Activated naive CD8-positive, alpha-beta T cell treated with anti-CD3 and anti-CD28 coated beads, Interleukin-2, amount 10 ng/mL, durations not matched to agents 7 days and 5 days (primary cell): ENCODE measurements at places on chromosomes 5 and 9. TPM values are rescaled to one million over a fixed set of nuclear protein-coding genes. Genes with fewer than 3 reads are reported as not detected.
A peak's percentile ranks its signal among the peaks of the same experiment; 100 is the strongest.

GRCh38 chr5:125558016-125558415, 811.6 kb upstream of the ZNF608 start:
- H3K4me3 ChIP-seq: no peak overlapping the region
- no peaks in the 10 kb centered on the region for H3K27me3 ChIP-seq
- H3K36me3 ChIP-seq: no peaks in the 10 kb centered on the region
- H3K27ac ChIP-seq: no peak overlapping the region

- peaks cover 9% of the 10 kb centered on the region for H3K36me3 ChIP-seq
- H3K27ac ChIP-seq: no peak overlapping the region
- H3K27me3 ChIP-seq: peaks cover 2% of the 10 kb centered on the region
- H3K4me1 ChIP-seq: peaks cover 6% of the 10 kb centered on the region
- DNase-seq: no peak
- H3K4me3 ChIP-seq: no peak overlapping the region
Observed at GRCh38 chr5:138910546-138911185, 35.5 kb upstream of the LRRTM2 start.

CAPSL gene
- total RNA-seq: not detected

TSTD2 gene
- 17.0 TPM for total RNA-seq

PCYOX1L gene
- 35.7 TPM for total RNA-seq

GRCh38 chr9:21996438-21996837, 1.8 kb downstream of the CDKN2B-AS1 start:
- peaks cover 15% of the 10 kb centered on the region for H3K36me3 ChIP-seq
- peaks cover 40% of the 10 kb centered on the region for H3K27me3 ChIP-seq
- no peak for DNase-seq
- H3K4me1 ChIP-seq: peaks cover 22% of the 10 kb centered on the region
- H3K4me3 ChIP-seq: peak overlapping the region; percentile 99
- H3K27ac ChIP-seq: peak overlapping the region; percentile 64

IL4 gene
- not detected for total RNA-seq

DNA sequence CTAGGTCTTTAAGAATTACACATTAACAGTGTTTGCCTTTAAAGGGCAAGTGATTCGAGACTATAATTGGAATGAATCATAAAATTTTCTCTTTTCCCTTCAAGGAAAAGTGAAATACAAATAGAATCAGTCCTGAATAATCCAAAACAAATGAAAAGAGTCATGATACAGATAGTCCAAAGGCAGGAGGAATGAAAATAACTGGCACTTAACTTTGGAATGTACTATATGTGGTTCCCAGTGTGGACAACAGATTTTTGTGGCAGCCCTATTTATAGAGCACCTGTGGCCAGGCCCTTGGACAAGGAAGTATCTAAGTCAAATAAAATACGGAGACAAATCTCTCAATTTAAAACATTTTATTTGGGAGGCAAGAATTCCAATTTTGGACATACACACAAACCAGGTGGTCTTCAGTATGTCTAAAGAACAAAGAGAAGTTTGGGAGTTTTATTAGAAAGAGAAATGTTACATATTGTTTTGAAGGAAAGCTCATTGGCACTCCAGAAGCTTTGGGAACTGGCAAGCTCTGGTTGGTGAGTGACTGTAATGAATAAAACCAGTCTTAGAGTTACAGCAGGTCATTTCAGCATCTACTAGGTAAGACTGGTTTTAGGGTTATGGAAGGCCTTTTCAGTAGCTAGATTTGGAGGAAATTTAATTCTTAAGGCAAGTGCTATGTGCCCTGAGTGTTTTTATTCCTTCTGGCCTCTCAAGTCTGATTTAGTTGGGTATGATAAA, 116.0 kb upstream of the PAM start:
- no peaks in the 10 kb centered on the region for H3K36me3 ChIP-seq
- H3K27ac ChIP-seq: no peak overlapping the region
- no peaks in the 10 kb centered on the region for H3K4me1 ChIP-seq
- no peak overlapping the region for H3K4me3 ChIP-seq

TAF11L7 gene
- total RNA-seq: not detected

DNA sequence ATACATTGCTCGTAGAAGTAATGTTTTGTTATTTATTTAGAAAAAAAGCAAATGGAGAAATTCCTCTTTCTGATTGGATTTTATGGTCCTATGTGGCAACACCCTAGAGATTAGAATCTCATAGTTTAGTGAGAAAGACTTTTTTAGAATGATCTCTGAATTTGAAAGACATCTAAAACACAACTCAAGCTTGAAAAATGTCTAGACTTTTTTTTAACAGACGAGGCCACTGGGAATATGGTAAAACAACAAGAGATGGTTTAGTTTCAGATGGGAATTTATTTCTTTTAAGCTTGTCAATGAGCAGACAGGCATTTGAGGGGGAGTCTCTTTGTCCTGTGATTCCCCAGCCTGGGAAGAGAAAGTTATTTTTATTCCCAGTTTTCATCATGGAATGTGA, 122.1 kb downstream of the NTRK2 start:
- H3K36me3 ChIP-seq: no peaks in the 10 kb centered on the region
- no peak overlapping the region for H3K4me3 ChIP-seq
- no peak overlapping the region for H3K27ac ChIP-seq
- no peaks in the 10 kb centered on the region for H3K4me1 ChIP-seq

GRCh38 chr9:128192601-128193371, 1.4 kb upstream of the CIZ1 start:
- peak; percentile 74 for DNase-seq
- H3K4me3 ChIP-seq: peak overlapping the region; percentile 64
- peaks cover 6% of the 10 kb centered on the region for H3K27me3 ChIP-seq
- H3K27ac ChIP-seq: peak overlapping the region; percentile 38
- peaks cover 14% of the 10 kb centered on the region for H3K36me3 ChIP-seq

- H3K36me3 ChIP-seq: no peaks in the 10 kb centered on the region
- peaks cover 2% of the 10 kb centered on the region for H3K27me3 ChIP-seq
- H3K4me3 ChIP-seq: no peak overlapping the region
- no peak overlapping the region for H3K27ac ChIP-seq
- no peaks in the 10 kb centered on the region for H3K4me1 ChIP-seq
Observed at GRCh38 chr9:10700291-10700690, 87.5 kb upstream of the PTPRD start.

DAB2IP gene
- total RNA-seq: 0.25 TPM

F2RL1 gene
- 2.7 TPM for total RNA-seq

PDE6A gene
- total RNA-seq: not detected

DNA sequence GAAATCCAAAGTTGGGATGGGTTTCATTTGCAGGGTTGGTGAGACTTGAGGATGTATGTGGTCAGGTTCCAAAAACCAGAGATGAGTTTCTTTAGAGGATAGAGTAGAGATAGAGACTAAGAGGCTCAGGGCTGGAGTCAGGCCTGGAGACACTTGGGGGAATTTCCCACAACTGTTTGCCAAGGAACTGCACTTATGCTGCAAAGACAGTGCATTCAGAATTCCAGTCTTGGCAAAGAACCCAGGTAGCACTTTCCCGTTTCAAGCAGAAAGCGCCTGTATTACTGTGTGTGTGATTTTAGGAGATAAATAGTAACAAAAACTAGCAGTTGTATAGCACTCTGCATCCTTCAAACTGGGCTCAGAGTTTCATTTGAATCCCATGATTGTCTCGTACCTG, 55.4 kb downstream of the SNCAIP start:
- H3K36me3 ChIP-seq: no peaks in the 10 kb centered on the region
- H3K4me3 ChIP-seq: no peak overlapping the region
- H3K27me3 ChIP-seq: no peaks in the 10 kb centered on the region
- no peaks in the 10 kb centered on the region for H3K4me1 ChIP-seq
- no peak overlapping the region for H3K27ac ChIP-seq

GRCh38 chr5:74206579-74207550, 433.7 kb downstream of the ENC1 start:
- H3K36me3 ChIP-seq: no peaks in the 10 kb centered on the region
- no peak for DNase-seq
- H3K27me3 ChIP-seq: no peaks in the 10 kb centered on the region
- no peak overlapping the region for H3K4me3 ChIP-seq
- no peaks in the 10 kb centered on the region for H3K4me1 ChIP-seq
- H3K27ac ChIP-seq: no peak overlapping the region

PDE4D gene
- 65.1 TPM for total RNA-seq
